ENCODE measurements at places on chromosomes 11 and 22.

- DNase-seq: no peak
Observed at GRCh38 chr11:100734743-100735527, 47.8 kb downstream of the ARHGAP42 start.

- no peak for DNase-seq
Observed at GRCh38 chr22:41819257-41819656, 13.6 kb upstream of the SREBF2 start.

DNA sequence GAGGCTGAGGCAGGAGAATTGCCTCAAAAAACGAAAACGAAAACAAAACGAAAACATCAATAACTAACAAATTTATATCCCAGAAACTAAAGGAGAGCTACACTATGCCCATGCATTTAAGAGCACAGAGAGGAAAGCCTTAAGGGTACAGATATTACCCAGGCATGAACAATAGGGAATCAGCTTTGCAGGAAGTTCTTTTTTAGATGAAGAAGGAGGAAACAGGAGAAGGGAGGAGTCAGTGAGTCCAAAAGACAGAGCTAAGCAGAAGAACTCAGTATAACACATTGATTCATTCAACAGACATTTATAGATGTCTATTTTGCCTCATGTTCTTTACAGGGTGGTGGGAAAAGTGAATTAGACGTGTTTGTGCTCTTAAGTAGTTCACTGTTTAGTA, 8.3 kb downstream of the MRPL17 start:
- no peak for DNase-seq

- DNase-seq: peak; percentile 27
Observed at GRCh38 chr11:57527056-57527631, 3.4 kb downstream of the TIMM10 start.

- no peak for DNase-seq
Observed at GRCh38 chr11:113991718-113992458, 17.0 kb downstream of the HTR3A start.

DNA sequence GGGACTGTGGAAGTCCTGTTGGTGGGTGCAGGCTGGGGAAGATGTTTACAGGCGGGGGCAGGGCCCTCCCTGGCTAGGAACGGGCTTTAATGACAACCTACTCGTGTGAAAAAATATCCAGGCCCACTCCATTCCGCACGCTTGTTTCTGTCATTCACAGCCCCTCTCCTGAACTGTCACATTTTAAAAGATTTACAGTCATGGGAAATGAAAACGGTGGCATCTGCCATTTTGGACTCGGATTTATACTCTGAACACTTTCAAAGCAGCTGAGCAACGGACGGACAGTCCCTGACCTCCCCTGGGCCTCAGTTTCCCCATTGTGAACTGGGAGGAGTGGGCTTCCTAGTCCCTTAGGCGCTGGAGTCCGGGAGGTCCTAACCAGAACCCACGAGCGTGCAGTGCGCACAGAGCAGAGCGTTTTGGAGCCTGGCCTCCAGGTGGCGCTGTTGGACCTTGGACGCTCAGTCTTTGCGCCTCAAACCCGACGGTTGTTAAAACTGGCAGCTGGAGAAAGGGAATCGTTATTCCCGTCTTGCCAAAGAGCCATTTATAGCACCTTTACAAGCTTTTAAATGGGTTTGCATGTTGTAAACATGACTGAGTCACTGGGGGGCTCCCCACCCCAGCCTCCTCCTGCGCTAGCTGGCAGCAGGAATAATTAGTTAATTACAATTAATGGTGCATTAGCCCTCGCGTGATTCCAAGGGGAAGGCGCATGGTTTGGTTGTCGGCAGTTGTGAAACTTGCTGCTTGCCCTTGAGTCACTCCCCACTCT, 75.3 kb downstream of the FBLN1 start:
- DNase-seq: peak; percentile 44

DNA sequence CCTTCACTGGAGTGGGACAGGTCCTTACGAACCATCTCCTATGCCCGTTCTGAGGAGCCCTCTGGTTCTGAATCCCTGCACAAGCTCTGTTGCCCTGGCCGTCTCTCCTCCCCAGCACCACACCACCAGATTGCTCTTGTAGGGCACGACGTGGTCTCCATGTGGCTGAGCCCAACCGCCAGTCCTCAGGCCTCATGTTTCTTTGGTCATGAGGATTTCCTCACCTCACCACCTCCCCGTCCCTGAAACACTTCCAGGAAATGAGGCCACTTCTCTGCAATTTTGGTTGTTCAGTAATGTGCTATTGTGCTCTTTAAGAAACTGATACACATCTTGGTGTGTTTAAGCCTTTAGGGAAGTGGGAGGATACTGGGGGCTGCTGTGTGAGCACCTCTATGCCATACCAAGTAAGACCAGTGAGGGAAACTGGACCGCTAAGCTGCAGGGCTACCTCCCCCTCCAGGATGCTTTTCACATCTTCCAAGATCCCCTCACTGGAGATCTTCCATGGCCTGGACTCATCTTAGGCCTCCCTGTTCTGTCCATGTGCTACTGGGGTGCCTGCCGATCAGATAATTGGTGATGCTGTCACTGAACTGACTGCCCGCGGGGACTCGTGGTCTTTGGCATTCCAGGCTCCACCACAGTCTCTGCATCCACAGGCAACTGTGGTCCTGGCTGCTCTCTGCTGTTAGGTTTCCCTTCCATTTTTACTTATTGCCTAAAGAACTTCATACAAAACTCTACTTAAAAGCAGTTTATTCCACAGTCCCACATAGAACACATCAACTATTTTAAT, 21.9 kb downstream of the DRICH1 start:
- DNase-seq: no peak

GRCh38 chr11:4181782-4182721, 87.5 kb downstream of the RRM1 start:
- DNase-seq: no peak

DNA sequence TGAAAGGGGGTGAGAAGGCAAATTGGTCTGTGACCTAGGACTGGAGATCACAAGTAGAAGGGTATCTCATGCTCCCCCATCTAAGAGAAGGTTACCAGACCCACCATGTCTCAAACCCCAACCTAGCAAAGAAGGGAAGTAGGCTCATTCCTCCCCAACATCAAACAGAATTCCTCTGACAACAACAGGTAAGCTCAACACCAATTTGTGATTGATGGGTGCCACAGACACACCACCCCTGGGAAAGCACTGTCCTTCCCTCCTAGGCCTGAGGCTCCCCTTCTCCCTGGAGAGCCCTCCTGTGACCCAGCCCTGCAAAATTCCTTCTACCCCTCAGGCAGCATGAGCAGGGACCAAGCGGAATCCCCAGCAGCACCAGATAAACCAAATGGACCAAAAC, 154.3 kb downstream of the BUD13 start:
- DNase-seq: no peak

DNA sequence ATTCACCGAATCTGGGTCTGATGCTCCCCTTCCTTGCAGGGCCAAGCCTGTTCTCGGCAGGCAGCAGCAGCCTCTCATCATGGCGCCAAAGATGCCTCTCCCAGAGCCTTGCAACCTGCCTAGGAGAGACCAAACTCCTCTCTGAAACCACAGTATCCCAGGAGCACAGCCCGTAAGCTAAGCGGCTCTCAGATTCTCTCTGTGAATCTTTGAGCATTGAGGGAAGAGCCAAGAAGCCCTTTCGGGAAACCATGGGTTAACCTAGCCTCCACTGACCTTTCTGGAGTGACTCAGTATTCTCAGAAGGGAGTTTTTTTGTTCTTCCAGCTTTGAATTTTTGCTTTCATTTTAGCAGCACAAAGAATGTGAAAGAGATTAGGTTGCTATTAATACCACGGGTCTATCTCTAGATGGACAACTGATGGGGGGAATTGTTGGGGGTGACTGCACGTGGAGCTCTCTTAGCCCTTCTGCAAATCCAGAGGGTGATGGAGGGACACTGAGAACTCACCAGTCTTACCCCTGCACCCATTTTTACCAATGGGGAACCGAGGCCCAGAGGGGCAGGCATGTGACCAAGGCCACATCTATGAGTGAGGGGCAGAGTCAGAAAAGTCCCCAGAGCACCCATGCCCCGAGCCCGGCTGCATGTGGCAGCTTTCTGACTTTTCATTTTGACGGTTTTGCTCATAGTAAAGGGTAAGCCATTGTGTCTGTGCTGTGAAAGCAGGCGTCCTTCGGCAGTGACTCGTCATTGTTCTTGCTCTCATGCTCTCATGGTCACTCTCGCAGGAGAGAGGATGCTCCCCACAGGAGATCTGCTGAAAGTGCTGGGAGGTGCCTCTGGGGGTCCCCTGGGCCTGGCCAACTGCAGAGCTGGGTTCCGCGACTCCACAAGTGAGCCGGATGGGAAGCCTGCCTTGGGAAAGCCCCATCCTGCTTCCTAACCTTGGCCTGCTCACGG, 36.0 kb downstream of the IRAG1 start:
- DNase-seq: no peak

DNA sequence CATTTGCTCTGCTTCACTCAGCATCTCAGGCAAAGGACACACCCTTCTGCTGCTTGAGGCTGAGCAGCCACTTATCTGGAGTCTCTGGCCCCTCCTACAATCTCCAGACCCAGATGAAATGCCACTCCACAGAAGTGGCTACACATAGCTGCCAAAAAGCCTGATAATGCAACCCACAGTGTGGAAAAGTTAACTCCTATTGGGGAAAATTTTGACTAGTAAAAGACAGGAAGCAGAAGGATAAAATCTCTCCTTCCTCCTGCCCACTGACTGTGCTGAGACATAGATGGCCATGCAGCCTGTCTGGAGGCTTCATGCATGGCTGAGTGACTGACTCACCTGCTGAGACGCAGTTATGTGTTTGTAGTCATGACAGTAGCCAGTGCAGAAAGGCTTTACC, 92.3 kb upstream of the TEAD1 start:
- DNase-seq: no peak

DNA sequence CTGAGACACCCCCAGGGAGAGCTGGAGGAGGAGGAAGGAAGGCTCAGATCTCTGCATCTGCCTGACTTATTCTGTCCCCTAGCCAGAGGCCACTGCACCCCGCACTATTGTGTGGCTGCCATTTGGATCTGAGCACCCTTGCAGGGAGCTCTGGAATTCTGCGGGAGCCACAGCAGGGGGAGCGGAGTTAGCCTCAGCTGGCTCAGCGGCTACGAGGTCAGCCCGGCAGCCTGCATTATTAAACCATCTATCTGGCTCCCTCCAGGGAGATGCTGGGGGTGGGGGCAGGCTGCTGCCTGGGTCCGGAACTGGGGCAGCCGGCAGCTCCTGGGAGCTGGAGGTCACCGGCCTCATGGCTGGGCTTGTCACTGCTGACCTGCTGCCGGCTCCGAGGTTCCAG, 6.5 kb upstream of the ELFN2 start:
- no peak for DNase-seq

GRCh38 chr11:33900159-33900840, 8.4 kb upstream of the LMO2 start:
- no peak for DNase-seq

DNA sequence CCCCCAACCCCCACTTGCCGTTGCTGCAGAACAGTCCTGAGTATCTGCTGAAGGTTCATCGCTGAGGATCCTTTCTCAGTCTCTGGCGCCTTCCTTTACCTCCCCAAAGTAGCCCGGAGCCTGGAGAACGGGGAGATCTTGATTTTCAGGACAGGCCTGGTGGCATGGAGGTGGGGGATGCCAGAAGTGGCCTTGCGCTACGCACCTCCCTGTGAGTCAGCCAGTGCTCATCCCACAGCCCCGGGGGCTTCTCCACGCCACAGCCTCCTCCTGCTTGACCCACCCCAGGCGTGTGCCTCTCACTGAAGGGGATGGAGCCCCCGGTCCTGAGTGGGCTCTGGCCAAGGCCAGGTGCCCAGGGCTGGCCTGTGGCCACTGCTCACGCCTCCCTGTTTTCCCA, 339.6 kb downstream of the TBC1D22A start:
- no peak for DNase-seq

DNA sequence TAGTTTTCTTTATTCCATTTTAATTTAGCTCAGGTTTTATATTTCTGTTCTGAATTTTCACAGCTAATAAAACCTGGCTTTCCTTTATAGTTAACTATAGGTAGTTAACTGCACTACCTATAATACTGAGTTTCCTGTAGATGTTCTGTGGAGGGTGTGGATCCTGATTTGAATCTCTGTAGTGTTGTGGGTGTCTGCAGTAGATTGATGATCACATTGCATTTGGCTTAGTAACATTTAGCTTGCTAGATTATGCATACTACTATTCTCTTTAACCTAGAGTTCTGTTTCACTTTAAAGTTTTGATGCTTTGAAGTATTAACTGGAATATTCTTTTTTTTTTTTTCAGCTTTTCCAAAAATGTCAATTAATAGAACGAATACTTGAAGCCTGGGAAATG, 110.1 kb downstream of the PPP6R3 start:
- DNase-seq: no peak

- DNase-seq: no peak
Observed at GRCh38 chr11:110974731-110975130, 262.5 kb upstream of the ARHGAP20 start.

DNA sequence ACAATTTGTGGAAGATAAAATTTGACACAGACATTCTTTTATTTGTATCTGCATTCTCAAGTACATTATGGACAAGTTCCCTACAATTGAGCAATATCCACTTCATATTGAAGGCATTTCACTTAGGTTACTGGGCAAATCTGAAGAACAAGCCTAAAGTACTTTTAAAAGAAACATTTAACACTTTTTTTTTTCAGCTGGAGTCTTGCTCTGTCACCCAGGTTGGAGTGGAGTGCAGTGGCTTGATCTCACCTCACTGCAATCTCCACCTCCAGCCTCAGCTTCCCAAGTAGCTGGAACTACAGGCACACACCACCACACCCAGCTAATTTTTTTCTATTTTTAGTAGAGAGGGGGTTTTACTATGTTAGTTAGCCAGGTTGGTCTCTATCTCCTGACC, 70.2 kb downstream of the OR4C45 start:
- no peak for DNase-seq

GRCh38 chr11:587546-587945, 11.3 kb downstream of the PHRF1 start:
- no peak for DNase-seq

DNA sequence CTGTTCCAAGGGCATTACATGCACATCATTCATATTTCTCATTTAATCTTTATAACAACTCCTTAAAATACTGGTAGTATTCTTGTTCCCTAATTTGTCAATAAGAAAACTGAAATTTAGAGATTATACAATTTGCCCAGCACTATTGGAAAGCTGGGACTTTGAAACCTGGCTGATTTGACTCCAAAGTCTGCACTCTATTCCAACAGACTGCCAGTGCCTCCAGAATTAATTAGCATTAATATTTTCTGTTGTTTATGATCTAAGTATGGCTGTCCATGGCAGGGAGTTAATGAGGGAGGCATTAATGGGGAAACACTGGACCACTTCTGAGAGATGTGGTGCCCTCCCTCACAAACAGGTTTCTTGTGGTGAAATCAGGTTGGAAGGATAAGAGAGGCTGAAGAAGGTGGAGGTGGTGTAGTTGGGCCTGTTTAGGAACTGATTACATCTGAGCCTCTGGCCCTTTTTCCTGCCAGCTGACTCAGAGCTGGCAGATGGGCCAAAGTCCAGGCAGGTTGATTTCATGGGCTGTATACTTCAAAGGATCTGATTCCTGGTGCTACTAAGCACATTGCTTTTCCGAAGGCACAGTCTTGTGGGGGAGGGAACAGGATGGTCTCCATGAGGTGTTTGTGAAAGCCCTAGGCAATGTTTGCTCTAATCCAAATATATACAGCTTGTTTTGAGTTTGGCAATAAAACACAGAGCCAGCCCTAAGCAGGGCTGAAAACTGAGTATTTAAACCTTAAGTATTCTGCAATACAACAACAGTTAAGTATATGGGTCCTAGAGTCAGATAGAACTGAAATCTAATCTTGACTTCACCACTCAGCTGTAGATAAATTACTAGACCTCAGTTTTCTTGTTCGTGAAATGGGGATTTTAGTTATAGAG, 21.0 kb upstream of the RAB30 start:
- DNase-seq: no peak

All from stimulated activated CD4-positive, alpha-beta T cell treated with anti-CD3 and anti-CD28 coated beads, Interleukin-12 subunit alpha, Interleukin-12 subunit beta, amount 100 ng/mL, for 24 hours (primary cell).